Inflammatory macrophage (primary cell): ENCODE measurements at places on chromosomes 11 and 22.

DNA sequence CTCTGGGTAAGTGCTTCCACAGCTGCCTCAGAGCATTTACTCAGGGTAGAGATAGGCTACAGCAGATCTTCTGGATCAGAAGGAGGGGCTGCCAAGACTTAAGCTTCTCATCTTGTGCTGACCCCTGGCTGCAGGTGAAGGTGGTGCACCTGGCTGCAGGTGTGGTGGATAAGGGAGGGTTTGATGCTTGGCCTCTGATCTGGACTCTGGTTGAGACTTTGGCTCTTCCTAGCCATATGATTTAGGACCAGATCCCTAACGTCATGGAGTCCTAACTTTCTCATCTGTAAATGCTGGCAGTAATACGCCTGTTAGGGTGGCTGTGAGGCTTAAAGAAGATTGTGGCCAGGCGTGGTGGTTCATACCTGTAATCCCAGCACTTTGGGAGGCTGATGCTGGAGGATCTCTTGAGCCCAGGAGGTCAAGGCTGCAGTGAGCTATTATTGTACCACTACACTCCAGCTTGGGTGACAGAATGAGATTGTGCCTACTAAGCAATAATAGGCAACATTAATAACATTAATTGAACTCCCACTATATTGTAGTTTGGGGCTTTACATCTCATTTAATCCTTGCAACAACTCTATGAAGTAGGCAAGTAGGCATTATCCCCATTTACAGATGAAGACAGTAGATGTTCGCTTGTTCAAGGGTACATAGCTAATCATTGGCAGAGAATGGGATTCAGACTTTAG lies 10.7 kb downstream of the DTX4 start:
- DNase-seq = no peak

- DNase-seq = no peak
Measured at GRCh38 chr11:126821827-126822226, 178.7 kb downstream of the KIRREL3 start.

GRCh38 chr11:65340226-65340625 lies 6.6 kb downstream of the DPF2 start:
- DNase-seq = no peak

GRCh38 chr11:18394275-18394927 lies at the start of gene LDHA:
TSS of gene LDHA (plus strand) at chr11:18394563. CDS start at chr11:18396843, 2,280 bp downstream.
- peak; percentile 97 for DNase-seq

DNA sequence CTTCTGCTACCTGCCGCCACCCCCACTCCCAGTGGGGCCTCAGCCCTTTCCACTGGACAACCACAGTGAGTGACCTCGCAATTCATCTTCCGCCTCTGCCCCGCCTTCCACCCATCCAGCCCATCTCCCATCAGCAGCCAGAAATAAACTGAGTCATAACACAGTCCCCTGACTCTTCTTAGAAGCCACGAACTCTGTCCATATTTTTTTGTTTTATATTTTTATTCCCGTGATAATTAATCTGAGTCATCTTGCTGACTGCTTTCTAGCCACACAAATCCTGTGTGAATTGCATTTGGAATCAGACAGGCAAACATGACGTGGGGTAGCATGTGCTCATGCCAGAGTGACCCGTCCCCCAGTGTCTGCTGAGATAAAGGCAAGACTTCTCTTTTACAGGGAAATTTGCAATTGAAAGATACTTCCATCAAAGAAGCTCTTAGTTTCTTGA lies 7.0 kb downstream of the FADD start:
- DNase-seq = no peak

DNA sequence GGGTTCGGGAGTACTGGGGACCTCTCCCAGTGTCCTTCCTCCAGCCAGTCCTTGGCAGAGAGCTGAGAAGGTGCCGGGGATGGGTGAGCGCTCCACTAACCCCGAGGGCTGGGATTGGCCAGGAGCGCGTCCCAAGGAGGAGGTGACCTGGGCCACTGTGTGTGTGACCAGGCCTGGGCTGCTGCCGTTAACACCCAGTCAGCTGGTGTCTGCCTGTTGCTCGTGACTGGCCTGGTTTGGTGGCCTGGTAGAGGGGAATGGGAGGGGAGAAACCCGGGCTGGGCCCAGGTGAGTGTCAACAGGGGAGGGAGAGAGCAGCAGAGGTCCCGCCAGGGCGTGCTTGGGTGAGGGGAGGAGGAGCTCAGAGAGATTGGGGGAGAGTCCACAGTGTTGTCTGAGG lies 29.9 kb upstream of the GRAMD4 start:
- no peak for DNase-seq

GRCh38 chr11:14026961-14027360 lies 64.4 kb downstream of the SPON1 start:
- DNase-seq = no peak

- DNase-seq = no peak
Measured at GRCh38 chr11:1047595-1048156, 11.2 kb upstream of the MUC6 start.

DNA sequence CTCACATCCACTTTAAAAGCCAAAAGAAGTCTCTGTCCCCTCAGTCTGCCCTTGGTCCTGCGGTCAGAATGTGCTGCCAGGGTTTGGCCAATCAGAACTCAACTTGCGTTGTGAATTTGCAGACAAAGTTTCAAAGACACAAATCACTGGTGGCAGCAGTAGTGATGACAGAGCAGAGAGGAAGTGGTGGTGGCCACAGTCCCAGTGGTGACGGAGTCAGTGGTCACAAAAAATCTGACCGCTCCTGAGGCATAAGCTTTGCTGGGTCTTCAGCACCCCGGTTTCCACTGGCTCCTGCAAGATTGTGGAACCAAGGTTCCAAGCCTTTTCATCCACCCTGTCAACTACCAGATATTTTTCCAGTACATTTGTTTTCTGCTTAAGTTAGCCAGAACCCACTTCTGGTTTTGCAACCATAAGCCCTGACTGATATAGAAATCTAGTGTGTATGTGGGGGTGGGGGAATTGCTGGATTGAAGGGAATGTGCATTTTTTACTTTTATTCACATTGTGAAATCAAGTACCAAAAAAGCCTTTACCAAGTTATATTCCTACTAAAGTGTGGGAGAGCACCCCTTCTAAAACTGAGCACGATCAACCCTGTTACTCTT lies 112.3 kb downstream of the TMPRSS5 start:
- DNase-seq = peak; percentile 78

GRCh38 chr22:45314786-45315185 lies 5.1 kb downstream of the FAM118A start:
- DNase-seq = no peak

GRCh38 chr11:129302386-129303101 lies 73.1 kb upstream of the BARX2 start:
- no peak for DNase-seq

DNA sequence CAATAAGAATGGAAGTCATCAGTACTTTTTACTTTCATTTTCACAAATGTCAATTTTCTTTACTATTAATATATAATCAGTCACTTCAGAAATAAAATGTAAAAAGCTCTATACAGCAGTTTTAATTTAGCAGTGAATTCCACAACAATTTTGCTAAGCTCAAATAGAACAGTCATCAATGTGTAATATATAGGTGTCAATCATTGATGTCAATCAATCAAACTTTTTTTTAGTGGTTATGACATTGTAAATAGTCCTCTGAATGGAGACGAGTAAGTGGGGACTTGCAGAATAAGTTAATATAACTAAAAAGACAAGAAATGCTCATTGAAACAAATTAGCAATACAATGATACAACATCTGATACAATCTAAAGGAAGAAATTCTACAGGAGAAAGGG lies 327.4 kb downstream of the GUCY1A2 start:
- DNase-seq = no peak

DNA sequence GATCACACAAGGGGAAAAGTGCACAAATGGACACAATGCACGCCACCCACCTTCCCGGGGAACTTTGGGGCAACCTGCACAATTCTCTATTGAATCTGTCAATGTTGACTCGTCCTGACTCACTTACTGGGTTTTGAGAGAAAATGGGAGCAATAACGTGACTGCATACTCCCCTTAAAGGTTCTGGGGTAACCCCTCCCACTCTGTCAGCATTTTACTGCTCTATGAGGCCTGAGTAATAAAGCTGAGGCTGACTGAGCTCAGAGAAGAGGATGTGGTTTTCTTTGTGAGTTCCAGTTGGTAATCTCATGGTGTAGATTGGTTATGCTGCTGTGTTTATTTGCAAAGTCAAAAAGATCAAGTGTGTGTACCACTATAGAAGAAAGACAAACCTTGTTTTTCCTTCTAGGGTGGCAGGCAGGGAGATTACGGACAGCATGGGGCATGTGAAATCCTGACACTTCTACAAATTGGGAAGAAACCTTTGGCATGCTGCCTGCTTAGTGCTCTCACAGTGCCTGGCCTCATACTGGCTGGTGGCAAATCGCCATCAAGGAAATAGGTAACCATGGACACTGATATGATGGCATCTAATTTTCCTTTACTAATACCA lies 16.1 kb upstream of the APOA1 start:
- peak; percentile 93 for DNase-seq

DNA sequence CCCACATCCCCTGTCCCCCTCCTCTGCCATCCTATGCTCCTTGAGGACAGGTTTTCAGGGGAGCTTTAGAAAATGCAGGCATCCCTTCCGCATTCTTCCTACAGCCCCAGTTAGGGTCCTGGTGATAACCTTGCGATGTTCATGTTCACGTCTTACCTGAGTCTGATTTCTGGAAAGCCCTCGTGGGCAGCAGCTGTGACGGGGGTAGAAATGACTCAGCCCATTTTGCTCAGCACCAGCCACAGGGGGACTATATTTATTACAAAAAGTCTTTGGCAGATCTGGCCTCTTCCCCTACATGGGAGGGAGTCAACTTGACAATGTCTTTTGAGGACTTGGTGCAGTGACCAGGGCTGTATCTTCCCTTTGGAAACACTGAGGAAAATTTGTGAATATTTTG lies 12.3 kb downstream of the PKNOX2 start:
- DNase-seq = no peak

DNA sequence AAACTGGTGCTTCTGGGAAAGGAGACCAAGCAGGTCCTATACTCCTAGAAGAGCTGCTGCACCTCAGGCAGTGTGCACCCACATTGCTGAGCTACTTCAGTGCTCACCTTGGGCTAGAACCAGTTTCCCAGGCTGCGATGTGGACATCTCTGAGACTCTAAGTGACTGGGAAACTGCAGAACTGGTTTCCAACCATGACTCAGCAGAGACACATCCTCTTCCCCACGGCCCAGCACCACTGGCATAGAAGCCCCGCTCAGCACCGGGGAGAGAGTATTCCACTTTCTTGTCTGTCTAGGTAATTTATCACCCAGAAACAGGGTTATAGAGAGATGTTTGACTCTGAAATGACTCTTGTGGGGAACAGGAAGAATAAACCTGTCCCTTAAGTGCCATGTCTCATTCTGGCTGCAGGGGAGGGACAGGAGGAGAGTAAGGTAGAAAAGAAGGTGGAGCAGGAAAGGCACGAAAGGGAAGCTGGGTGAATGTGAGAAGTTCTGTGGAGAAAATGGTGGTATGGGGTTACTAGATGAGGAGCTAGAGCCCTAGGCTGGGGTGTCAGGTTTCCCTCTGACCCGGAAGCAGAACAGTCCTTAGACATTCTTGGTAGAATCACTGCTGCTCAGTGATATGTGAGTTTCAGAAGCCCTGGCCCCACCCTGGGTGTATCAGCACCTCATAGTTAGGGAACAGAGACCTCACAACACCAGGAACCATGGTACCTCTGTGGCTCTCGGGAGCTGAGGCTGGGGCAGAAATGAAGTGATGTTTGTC lies 340.4 kb upstream of the NCAM1 start:
- peak; percentile 45 for DNase-seq

DNA sequence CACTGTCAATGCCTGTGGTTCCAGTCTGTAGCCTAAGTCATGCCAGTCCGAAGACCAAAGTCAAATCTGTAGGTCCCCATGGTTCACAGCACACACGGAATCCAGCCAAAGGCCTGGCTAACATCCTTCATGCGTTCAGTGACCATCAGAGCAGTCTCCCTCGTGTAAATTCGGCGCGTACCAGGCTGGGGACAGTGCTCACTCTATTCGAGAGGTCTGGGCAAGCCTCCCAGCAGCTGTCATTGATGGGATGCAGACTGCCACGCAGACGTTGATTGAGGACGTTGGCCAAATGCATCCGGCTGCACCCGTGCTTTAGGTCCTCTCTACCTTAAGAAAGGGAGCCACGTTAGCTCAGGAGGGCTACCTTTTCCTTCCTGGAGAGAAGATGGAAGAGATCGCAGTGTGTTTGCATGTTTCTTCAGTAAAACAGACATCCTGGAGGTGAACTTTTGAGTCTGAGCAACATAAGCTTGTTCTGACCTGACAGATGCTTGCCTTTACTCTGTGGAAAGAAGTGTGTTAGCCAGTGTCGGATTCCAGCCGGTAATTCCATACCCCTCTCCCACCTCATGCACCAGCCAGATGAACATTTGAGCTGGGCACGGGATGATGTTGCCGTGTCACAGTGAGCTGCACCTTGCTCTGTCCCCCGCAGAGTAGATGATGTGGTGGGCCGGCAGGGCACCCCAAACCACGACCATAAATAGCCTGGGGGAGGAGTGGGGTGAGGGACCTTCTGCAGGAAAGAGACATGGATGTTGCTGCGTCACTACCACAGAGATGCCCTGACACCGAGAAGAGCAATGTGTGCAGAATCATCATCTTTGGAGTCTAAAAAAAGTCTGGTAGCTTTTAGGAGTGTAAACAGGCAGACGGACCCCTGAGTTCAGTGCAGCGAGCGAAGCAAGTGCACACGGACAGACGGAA lies 12.2 kb downstream of the CTTN start:
- DNase-seq = no peak

GRCh38 chr11:67671211-67671520 lies 3.3 kb downstream of the ALDH3B2 start:
- no peak for DNase-seq

GRCh38 chr11:108797578-108798100 lies 132.8 kb downstream of the DDX10 start:
- DNase-seq = no peak

DNA sequence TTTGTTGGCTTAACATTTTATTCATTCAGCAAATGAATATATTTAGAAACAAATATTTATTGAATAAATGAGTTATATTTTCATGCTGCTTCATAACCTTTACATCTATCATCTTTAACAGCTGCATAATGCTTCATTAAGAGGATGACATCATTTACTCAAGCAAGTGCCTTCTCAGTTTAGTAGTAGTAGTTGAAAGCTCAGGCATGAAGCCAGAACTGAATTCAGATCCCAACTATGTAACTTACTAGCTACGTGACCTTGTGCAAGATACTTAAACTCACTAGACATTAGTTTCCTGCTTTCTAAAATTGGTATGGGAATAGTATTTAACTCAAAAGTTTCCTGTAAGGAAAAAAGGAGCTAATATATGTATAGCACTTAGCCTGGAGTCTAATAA lies 90.3 kb downstream of the TMPRSS5 start:
- DNase-seq = no peak

DNA sequence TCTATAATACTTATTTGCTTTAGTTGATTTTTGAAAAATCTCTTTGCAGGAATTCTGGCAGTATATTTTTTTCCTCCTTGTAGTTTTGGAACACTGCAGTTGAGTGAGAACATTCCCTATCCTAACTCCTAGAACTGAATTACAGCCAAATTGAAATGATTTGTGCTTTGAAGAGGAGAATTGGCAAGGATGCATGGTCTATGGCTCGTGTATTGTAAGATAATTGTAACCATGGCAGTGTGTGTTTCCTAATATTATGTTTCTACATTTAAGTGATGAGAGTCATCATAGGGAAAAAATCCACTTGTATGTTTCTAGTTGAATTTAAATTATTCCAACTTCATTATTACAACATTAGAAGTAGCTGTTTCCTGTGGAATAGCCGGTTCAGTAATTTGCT lies 80.9 kb upstream of the MYO18B start:
- no peak for DNase-seq

GRCh38 chr11:74639533-74639932 lies 47.2 kb downstream of the POLD3 start:
- DNase-seq = no peak
